ENCODE measurements at places on chromosomes 6 and 20.

- DNase-seq: no peak
Measured at GRCh38 chr6:116406678-116407345, 36.1 kb downstream of the DSE start.

DNA sequence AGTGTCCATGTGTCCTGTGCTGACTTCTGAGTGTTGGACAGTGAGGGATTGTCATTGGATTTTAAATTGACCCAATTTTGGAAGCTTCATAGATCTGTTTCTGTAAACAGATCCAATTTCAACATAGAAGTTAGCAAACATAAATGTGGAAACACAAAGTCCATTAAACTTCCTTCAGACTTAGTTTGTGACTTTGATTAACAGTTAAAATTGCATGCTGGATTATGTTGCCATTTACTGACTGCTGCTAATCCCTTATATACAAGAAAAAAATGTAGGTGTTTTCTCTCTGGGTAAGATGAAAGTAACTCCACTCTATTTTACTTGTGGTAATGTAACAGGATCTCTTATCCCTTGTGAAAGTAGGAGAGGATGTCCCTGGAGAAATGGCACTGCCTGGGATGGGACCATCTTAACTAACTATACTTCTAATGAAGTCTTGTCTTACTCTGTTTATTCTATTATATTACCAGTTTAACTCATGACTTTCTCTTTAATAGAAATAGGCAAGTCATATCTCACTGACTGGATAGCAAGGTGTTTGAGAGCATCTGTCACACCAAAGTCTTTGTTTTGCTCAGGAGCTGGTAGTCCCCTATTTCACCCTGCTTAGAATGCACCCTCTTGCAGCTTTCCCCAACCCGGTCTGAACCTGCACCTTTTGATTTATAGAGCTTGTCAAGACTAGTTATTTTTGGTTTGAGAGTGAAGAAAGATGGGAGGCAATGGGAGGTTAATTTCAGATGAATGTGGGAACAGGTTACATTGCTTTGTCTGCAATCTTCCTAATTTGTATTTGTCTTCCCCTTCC lies 7.2 kb downstream of the TPX2 start:
- DNase-seq: no peak

DNA sequence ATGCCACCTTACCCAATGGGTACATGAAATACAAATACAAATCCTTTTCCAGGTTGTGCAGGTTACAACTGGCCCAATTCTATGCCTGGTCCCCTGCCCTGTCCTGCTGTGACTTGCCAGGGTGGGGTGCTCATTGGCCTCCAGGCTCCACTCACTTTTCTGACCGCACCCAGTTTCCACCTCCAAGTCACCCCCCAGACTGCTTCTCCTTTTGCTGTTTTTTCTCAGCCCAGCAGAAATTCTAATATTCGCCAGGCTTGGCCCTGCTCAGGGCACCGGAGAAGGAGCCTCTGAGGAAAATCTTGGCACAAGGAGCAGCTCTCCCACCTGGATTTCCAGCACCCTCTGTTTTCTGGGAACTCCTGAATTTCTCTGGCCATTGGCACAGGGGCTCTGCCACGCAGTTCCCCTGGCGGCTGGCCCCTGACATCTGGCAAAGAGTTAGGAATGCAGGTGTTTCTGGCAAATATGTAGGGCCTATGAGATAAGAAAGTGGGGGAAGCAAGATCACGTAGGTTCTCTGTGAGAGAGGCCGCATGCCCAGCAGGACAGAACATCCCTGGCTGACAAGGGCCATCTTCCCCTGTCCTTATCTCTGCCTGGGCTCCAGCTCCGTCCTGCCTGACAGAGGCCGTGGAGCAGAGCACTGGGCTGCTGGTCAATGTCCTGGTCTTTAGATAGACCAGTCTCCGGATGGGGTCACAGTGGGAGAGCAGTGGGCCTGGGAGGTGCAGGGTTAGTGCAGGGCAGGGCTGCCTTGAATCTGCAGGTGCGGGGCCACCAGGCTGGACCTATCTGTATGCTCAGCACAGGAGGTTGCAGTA lies 2.9 kb upstream of the RAET1E start:
- no peak for DNase-seq

DNA sequence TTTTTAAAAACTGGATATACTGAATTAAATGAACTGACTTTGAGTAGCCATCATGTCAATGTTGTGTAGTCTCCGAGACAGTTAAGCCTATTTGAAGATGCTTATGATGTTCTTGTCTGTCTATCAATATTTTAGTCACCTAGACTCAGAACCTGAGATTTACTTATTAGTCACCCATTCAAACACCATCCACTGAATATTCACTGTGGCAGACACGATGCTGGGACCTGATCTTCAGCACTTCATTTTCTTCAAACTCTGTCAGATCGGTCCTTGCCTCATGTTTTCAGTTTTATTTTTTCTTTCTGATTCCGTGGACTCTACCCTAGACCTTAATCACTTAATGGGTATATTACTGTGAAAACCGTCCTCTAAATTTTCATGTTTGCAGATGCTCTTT lies 123.7 kb upstream of the MCHR2 start:
- no peak for DNase-seq

GRCh38 chr20:33490934-33491656 lies 1.2 kb downstream of the CBFA2T2 start:
- DNase-seq: no peak

DNA sequence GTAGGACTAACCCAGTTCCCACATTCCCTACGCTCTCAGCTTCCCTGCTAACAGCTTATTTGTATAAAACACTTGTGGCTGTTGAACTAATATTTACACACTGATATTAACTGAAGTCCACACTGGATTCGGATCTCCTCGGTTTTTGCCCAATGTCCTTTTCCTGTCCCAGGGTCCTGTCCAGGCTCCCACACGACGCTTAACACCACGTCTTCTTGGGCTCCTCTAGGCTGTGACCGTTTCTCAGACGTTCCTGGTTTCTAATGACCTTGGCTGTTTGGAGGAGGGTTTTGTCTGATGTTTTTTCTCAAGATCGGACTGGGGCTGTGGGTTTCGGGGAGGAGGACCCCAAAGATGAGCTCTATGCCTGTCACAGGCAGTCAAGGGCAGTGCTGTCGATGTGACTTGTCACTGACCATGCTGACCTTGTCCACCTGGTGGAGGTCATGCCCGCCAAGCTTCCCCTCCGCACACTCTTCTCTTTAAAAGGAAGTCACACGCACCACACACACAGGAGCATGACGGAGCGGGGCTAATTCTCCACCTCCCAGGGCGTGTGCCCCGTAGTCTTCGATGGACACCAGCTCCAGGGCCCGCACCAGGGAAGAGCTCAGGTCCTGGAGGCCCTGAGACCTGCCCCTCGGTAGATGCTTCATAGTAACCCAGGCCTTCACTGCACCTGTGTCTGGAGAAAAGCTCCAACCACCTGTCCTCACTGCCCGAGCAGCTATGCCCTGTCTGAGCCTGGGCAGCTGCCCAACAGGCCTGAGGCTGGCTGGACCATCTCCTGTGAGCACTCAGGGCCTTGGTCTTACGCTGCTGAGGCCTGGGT lies 72.0 kb downstream of the TTLL2 start:
- DNase-seq: no peak

GRCh38 chr6:131048933-131049515 lies 14.0 kb downstream of the EPB41L2 start:
- no peak for DNase-seq

- no peak for DNase-seq
Measured at GRCh38 chr20:50992336-50992732, 30.6 kb downstream of the KCNG1 start.

- DNase-seq: no peak
Measured at GRCh38 chr6:144804246-144804790, 519.2 kb downstream of the UTRN start.

- DNase-seq: no peak
Measured at GRCh38 chr20:38059832-38060231, 26.3 kb downstream of the RPRD1B start.

- no peak for DNase-seq
Measured at GRCh38 chr20:58012731-58013510, 215.5 kb downstream of the ANKRD60 start.

DNA sequence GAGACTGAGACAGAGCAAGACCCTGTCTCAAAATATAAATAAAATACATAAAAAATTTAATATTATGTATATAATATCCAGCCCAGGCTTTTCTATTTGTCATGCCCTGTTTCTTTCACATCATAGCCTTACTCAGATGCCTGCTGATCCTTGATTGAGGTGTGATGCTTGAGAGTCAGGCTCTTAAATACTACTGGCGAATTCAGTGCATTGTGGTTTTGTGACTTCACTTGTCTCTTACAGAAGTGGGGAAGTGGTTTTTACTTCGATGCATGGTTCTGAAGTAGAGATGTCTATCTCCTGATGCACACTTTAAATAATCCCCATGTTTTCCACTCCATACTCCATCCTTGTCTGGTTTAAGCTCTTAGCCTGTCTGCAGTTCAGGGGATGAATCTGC lies 29.1 kb downstream of the ASXL1 start:
- DNase-seq: no peak

DNA sequence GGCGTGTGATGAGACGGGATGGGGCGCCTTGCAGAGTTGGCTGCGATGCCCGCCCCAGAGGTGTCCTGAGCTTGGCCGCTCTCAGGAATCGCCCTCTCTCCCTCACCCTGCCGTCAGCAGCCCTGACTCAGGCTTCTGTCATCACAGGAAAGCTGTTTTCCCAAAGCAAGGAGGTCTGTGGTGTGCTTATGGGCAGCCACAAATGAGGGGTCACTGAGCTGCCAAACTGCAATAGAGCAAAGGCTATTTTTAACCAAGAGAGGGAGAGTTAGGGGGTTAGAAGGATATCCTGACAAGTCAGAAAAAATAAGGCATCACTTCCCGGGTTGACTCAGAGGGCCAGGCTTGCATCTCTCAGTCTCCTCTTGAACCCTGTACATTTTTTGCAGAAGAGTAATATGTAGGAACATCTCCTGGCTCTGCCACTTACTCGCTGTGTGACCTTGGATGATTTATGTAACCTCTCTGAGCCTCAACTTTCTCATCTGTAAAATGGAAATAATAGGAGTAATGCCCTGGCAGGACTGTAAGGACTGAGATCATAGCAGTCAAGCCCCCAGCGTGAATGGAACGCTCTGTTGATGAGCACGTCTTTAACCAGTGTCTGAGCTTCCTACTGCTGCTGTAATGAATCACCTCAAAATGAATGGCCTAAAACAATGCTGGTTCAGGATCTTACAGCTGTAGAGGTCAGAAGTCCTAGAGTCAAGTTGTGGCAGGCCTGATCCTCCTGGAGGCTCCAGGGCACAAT lies 181.9 kb downstream of the NFATC2 start:
- no peak for DNase-seq

DNA sequence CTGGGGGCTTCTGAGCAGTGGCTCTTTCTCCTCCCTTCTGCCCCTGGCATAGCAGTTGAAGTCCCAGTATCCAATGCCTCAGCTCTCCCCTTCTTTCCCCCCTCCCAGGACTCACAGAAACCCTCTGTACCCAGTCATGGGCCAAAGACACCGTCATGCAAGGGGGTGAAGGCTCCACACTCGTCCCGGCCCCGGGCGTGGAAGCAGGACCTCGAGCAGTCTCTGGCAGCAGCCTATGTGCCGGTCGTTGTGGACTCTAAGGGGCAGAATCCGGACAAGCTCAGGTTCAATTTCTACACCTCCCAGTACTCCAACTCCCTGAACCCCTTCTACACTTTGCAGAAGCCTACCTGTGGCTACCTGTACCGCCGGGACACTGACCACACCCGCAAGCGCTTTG lies 10.4 kb upstream of the GUCA1A start:
- DNase-seq: no peak

DNA sequence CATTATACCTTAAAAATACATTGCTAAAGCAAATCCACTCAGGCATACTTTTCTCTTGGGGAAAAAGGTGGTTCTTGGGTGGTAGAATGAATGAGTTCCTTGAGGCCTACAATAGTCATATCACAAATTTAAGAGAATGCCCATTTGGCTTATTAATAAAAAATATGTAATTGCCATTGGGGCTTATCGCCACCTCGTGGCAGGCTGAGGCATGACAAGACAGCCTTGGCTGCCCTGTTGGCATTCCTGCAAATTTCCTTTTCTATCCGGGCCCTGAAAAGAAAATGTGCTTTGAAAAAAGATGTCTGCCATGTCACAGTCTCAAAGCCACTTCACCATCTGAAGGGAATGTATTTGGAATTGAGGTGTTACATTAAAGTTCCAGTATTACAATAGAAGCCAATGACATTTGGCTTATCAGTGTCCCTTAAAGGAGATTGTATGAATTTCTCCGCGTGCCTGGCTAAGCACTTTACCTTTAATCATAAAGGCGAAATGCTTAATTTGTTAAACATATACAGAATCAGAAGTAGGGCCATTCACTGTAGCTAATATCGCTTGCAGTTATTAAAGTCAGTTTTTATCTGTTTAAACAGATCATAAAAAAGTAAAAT lies 188.3 kb upstream of the ZFP64 start:
- DNase-seq: no peak

- no peak for DNase-seq
Measured at GRCh38 chr20:49993301-49993751, 10.5 kb downstream of the SNAI1 start.

Measured in stimulated activated CD4-positive, alpha-beta T cell treated with anti-CD3 and anti-CD28 coated beads, Interleukin-15, amount 100 ng/mL, for 1 hour (primary cell).